ENCODE measurements at places on chromosomes 12 and 14.
A peak's percentile ranks its signal among the peaks of the same experiment; 100 is the strongest.

- no peak for DNase-seq
These were observed 168.2 kb downstream of the KIF26A start for GRCh38 chr14:104306450-104307040.

DNA sequence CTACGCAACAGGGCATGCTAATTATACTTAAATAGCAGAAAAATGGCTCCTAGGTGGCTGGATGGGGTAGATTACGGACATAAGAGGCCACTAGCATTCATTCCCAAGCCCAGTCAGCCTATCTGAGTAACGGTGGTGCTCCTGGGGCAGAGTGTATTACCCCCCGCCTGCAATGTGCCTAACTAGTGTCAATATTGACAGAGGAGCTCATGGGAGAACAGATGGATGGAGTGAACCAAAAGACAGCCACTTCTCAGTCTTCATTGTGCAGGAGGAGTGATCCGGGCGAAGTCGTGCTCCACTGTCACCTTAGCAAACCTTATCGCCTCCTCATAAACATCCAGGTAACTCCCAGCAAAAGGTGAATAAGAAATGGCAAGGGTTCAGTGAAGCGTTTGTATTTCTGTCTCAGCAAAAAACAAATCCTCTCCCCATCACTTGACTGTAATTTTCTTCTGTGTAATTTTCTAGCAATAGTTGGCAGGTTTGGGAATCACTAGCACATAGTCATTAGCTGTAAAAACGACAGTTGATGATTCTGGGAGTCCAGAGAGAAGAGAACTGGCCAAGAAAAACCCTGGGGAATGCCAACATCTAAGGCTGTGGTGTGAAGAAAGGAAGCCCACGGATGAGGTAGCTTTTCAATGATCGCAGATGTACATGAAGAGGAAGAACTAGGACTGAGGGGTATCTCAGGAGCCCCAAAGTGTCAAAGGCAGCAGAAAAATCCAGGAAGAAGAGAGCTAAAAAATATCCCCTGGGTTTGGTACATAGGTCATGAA lies 126.6 kb upstream of the BCL2L14 start:
- peak; percentile 88 for DNase-seq

GRCh38 chr12:3184485-3184884 lies 107.3 kb downstream of the TSPAN9 start:
- no peak for DNase-seq

DNA sequence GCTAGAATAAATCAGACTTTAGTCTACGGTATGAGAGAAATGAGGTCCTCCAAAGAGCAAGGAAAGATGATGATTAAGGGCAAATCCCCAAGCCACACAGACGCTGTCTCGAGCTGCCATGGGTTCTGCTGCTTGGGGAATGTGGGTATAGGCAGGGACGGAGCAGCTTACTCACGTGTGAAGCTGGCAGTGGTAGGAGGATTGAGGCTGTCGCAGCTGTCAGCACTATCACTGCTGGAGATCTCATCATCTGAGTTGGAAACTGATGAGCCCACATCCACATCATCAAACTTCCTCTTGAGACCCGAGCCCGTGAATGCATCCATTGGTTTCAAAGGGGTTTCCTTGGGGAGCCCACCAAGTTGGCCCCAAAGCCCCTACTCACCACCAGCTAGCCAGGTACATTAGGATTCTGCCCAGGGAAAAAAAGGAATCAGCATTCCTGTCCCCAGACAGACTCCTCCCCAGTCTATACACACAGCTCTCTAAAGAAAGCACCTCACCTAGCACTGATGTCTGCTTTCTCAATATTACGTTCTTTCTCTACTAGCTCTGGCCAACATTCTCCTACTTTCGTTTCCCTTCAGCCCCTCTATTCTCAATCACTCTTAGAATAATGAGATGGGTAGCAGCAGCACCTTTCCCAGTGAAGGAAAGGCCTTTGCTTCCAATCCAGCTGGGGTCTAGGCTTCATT lies 7.0 kb downstream of the CSRNP2 start:
- DNase-seq = no peak
